Subcutaneous adipose tissue (tissue), 4 donors: ENCODE measurements at places on chromosomes 2 and 18. TPM values are rescaled to one million over a fixed set of nuclear protein-coding genes. Genes with fewer than 3 reads are reported as not detected.

SERPINB10 gene
- total RNA-seq: not detected

COLEC12 gene
- 75.1 TPM for total RNA-seq

COLEC11 gene
- total RNA-seq: 1.1 TPM

CSRNP3 gene
- 2.4 TPM for total RNA-seq

ABCG8 gene
- total RNA-seq: not detected

LIMS3 gene
- total RNA-seq: 2.4 TPM

HOXD1 gene
- total RNA-seq: 0.51 TPM

KYNU gene
- total RNA-seq: 13.7 TPM

HOXD9 gene
- 3.7 TPM for total RNA-seq

NGEF gene
- 0.16 TPM for total RNA-seq

HOXD12 gene
- total RNA-seq: not detected

M1AP gene
- 0.33 TPM for total RNA-seq

PAX3 gene
- total RNA-seq: not detected

OBSL1 gene
- total RNA-seq: 61.7 TPM

ABCG5 gene
- total RNA-seq: not detected

AMER3 gene
- total RNA-seq: not detected

MAP3K19 gene
- not detected for total RNA-seq

MAP2 gene
- 8.8 TPM for total RNA-seq

ALPI gene
- not detected for total RNA-seq

STON1 gene
- 36.2 TPM for total RNA-seq

LYPD6 gene
- total RNA-seq: under 0.01 TPM

SPIRE1 gene
- 26.4 TPM for total RNA-seq

GAL3ST2 gene
- total RNA-seq: not detected

TMEM247 gene
- total RNA-seq: not detected
